ENCODE measurements at places on chromosomes 2 and 18.

GRCh38 chr18:79936641-79937040, 14.8 kb downstream of the SLC66A2 start:
- DNase-seq, result no peak

DNA sequence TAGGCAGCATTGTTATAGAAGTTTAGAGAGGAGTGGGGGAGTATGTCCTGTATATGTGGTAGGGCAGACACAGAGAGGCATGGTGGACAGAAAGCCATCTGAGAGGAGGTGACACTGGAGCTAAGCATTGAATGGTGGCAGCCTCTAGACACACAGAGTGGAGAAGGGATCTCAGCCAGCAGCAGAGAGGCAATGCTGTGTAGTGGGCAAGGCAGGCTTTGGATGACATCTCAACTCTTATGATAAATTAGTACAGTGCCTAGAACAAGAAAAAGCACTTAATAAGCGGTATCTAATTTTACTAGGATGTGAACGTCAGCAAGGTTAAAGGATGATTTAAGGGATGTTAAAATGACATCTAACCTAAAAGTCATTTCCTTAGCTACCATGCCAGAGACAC, 22.5 kb upstream of the CERS6 start:
- DNase-seq, result no peak

GRCh38 chr2:28352610-28353195, 40.0 kb upstream of the FOSL2 start:
- DNase-seq, result no peak

- no peak for DNase-seq
Measured at GRCh38 chr2:2466534-2466933, 135.5 kb upstream of the MYT1L start.

DNA sequence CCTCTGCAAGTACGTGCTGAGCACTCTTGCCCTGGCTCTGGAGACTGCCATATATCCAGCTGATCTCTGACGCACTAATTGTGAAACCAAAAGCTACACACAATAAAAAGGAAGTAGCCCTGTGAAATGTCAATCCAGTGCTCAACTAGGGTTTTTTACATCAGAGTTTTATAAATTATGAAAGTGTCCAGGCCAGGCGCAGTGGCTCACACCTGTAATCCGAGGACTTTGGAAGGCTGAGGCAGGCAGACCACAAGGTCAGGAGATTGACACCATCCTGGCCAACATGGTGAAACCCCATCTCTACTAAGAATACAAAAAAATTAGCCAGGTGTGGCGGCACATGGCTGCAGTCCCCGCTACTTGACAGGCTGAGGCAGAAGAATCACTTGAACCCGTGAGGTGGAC, 24.5 kb upstream of the PEX13 start:
- no peak for DNase-seq

DNA sequence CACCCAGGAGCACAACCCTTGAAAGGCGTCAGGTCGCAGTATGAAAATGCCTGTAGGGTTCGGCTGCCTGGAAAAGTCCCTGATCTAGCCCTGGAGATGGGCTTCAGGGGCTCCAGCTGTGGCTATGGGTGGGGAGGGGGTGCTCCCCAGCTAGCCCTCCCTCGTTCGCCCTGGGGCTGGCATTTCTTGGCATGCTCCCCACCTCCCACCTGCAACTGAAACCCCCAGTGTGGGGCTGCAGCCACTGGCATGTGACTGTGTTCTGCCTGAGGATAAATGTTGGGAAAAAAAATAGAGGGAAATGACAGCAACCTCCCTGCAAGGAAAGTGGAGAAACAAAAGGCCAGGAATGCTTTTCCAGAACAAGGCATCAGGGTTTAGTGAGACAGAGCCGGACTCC, 109.2 kb downstream of the COPS8 start:
- no peak for DNase-seq
